ENCODE measurements at places on chromosomes 6 and 20.

DNA sequence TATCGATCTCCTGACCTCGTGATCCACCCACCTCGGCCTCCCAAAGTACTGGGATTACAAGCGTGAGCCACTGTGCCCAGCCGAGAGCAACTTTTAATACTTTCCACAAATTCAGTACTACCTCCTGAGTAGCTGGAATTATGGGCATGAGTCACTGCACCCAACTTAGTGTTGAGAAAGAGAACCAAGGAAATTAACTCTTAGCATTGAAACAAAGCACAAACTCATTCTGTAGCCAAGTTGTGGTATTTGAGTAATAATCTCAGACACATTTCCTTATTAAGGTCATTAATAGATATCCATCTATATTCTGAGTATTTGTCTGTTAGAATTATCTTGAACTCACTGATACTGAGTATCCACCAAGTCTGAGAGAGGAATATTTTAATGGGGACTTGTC, 14.3 kb upstream of the ELOVL2 start:
- no peak for DNase-seq

- DNase-seq = no peak
Observed at GRCh38 chr6:68008445-68008844, 626.6 kb upstream of the ADGRB3 start.

DNA sequence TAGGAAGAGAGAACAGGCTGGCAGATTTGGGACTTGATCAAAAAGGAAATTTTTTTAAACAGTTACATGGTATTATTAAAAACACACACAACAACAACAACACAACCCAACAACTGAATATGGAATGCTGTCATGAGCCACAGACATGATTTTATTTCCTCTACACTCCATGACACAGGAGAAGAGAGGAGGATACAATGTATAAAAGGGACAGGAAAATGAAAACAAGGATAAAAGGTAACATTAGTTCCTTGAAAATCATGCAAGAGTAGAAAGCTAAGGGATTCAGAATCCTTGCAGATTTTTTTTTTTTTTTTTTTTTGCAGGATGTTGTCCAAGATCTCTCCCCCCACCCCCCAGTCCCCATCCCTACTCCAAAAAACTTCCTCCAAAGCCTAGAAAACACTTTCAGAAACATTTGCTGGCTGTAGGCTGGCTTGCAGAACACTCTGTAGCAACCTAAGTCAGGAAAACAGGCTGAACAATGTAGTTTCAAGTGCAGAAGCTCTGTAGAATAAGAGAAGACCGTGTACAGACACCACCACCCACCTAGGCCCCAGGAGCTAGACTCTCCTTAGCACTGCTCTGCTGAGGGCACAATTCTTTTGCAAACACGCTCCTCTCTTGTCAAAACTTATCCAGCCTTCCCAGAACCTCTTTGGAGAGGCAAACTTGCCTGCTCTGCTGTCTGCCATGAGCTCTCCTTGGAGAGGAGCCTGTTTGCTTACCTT, 845 bp downstream of the ZMYND8 start:
- no peak for DNase-seq

- no peak for DNase-seq
Observed at GRCh38 chr6:127402890-127403617, 56.1 kb downstream of the KIAA0408 start.

DNA sequence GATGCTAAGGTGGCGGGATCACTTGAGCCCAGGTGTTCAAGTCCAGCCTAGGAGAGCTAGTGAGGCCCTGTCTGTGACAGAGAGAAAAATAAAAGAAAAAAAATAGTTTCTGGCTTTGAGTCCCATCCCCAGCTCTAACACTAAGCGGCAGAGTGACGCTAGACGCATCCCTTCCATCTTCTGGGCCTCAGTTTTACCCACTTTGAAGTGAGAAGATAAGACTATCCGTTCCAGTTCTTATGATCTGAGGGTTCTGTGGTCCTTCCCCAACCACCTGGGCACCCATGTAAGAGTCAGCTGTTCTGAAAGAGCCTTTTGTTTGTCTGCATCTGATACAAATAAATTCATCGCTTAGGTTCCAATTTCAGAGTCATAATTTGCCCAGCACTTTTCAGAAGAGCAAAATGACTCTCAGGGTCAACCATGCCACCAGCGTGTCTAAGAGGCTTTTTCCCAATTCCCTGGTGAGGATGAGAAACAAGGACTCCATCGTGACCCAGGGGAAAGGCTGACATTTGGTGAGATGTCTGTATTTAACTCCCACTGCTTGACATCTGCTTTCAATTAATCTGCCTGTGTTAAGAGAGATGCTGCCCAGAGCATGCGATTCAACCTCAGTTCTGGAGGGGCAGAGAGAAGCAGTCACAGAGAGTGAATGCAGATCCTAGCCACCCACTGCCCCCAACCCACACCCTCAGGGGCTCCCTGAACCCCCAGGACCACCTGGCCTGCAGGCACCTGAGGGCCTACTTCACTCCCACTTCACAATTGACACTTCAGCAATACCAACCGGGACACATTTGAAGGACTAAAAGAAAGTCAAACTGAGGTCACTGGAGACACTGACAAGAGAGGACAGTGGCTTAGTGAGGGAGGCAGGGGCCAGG, 131.6 kb upstream of the TOP1 start:
- peak; percentile 26 for DNase-seq

DNA sequence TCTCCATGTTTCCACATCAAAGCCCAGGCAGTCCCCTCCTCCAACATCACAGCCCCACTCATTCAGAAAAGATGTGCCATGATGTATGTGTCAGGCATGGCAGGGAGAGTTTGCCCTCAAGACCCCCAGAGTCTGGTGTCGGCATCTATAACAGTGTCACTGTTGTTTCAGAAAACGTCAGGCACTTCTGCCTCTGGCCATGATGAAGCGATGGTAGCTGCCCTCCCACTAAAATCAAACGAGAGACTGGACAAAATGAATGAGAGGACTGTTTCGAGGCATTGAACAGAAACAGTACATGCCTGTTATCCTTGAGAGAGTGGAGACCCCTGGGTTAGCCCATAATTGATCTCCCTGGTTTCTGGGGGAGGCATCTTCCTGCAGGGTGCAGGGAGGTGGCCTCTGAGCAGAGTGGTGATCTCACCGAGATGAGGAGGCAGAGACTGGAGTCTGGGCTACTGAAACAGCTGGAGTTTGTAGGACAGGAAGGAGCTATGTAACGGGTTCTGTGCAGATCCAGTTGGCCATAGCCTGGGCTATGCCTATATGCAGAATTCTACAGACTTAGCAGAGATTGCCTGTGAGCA, 144.5 kb downstream of the SYCP2 start:
- no peak for DNase-seq

- DNase-seq = no peak
Observed at GRCh38 chr6:129263176-129263575, 380.2 kb downstream of the LAMA2 start.

- DNase-seq = no peak
Observed at GRCh38 chr6:16130437-16130891, 1.6 kb downstream of the MYLIP start.

DNA sequence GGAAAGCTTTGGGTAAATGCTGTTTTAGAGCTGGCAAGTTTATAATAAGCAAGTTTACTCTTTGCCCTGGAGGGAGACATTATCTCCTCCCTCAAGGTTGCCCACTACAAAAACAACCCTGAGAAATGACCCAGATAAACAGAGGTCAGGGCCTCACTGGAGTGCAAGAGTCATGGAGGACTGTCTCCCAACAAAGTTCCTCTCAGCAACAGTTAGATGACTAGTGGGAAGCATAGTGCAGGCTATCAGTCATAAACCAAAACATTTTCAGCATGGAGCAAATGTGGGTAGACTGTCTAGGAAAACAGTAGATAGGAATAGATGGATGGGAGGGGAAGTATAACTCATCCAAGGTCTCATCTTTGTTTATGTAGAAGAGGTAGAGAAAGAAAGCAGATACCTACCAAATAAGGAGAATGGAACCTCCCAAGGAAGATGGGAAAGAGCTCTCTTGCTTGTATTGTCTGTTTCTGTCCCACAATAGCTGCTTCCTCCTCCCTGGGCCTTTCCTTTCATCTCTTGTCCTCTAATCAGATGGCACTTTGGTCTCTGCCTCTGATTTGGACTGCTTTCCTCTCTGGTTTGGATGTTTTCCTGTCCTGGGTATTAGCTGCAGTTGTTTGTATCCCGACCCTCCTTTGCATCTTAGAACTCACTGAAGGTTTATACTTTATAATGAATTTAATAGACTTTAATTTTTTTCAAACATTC, 95.4 kb downstream of the WASF1 start:
- no peak for DNase-seq

GRCh38 chr6:53924821-53925422, 130.1 kb downstream of the LRRC1 start:
- DNase-seq = no peak

GRCh38 chr6:26660000-26660361, 435 bp upstream of the ZNF322 start:
- no peak for DNase-seq

DNA sequence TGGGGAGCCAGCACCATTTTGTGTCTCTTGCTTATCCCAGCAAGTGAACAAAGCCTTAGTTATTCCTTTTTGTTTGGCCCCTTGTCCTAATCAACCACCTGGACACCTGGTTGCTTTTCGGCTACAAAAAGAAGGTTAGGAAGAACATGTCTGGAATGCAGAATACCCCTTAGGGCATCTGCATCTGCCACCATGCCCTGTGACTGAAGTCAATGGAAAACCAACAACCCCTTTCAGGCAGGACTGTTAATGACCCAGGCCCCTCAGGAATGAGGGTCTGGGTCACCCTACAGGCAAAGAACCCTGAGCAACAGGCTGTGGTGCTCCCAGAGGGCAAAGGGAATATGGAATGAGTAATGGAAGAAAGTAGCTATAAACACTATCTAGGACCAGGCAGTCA, 78.5 kb downstream of the PDE10A start:
- DNase-seq = no peak

- no peak for DNase-seq
Observed at GRCh38 chr6:53411451-53411850, 62.7 kb upstream of the ELOVL5 start.

GRCh38 chr6:125798734-125799508, 8.2 kb downstream of the NCOA7 start:
- no peak for DNase-seq

GRCh38 chr20:61271312-61272231, 19.5 kb downstream of the CDH4 start:
- DNase-seq = no peak

DNA sequence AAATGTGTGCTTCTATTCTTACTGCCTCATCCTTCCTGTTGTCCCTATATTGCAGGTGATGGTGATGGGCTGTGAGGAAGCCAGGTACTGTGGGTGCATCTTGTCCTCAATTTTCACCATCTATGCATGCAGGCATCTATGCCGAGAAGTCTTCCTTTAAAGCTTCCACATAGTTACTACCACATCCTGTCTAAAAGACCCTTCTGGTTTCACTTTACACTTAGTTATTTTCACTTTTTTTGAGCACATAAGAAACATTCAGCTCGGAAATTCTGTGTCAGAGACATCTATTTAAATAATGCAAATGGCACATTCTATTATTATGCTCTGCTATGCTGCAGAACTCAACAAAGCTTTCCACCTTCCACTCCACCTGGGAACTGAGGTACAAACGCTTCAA, 28.2 kb upstream of the FABP7 start:
- DNase-seq = no peak

- DNase-seq = no peak
Observed at GRCh38 chr6:2102316-2102883, 143.0 kb downstream of the GMDS start.

- no peak for DNase-seq
Observed at GRCh38 chr20:13670160-13670559, 31.4 kb upstream of the TASP1 start.

DNA sequence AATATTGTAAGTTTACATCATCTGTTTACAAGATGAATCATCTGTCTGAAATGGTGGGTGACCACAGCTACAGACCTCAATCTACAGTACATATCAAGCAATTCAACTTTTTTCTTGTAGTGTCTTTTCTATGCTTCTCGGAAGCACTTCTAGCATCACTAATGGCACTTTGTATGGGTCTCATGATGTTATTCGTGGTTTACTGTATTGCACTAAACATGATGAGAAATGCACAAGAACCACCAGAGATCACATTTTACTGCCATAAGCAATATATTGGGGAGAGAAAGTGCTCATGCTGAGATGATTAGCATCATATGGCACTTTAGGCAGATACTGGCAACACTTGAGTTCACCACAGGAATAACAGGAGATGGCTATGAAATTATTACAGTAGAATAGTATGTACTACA, 15.4 kb upstream of the BTBD3 start:
- peak; percentile 52 for DNase-seq

DNA sequence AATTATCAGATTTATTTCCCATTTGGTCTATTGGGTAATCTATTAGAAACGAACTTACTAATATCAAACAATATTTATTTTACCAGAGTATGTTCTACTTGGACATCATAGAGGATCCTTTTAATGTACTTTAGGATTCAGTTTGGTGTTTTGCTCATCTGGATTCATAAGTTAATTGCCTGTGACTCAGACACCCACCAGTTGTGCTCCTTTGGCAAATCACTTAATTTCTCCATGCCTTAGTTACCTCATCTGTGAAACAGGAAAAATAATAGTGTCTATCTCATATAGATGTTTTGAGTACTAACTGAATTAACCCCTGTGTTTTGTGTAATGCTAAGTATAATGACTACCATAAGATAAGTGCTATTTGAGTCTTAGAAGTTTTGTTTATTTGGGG, 292.1 kb downstream of the LAMA2 start:
- no peak for DNase-seq

GRCh38 chr20:25629816-25630499, 6.1 kb upstream of the NANP start:
- no peak for DNase-seq

DNA sequence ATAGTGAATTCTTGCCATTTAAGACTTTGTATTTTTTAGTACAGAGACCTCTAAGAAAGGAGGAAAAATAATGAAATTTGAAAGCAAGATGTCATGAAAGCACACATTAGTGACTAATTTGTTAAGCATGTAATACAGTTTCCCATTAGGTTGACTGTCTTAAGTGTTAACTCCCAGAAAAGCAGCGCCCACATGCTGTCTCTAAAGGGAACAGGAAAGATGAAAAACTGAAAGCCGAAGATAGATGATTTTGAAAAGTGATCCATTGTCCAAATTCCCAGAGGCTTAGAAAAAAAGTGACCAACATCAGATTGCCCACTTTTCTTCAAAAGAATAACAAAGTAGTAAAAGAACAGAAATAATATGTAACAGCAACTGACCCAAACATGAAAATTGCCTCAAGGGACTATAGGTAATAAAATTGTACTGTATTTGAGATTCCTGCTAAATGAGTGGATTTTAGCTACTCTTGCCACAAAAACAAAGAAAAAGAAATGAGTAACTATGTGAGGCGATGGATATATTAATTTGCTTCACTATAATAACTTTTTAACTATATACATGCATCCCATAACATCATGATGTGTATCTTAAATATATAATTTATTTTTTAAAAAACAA, 83.2 kb upstream of the OGFRL1 start:
- no peak for DNase-seq

DNA sequence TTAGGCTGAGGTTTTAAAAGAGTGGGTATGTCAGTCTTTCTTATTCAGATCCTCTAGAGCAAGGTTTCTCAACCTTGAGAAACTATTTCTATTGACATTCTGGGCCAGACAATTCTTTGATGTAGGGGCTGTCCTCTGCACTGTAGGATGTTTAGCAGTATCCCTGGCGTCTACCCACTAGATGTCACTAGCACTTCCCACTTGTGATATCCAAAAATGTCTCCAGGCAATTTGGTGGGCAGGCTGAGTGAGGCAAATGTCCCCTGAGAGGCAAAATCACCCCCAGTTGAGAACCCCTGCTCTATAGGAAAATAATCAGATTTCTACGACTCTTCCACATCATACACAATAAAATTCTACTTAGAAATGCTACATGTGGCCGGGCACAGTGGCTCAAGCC, 7.7 kb upstream of the ZKSCAN8 start:
- no peak for DNase-seq

Measured in brain pericyte (primary cell).